ENCODE measurements at places on chromosomes 3 and 15. TPM values are rescaled to one million over a fixed set of nuclear protein-coding genes. Genes with fewer than 3 reads are reported as not detected.

Gene ECE2
- total RNA-seq, result not detected

GRCh38 chr3:11596387-11596786 lies 47.3 kb downstream of the VGLL4 start:
- H3K36me3 ChIP-seq, result peaks cover 70% of the 10 kb centered on the region
- H3K4me3 ChIP-seq, result no peak overlapping the region
- no peak overlapping the region for H3K27ac ChIP-seq
- no peak for DNase-seq
- no peaks in the 10 kb centered on the region for H3K27me3 ChIP-seq

DNA sequence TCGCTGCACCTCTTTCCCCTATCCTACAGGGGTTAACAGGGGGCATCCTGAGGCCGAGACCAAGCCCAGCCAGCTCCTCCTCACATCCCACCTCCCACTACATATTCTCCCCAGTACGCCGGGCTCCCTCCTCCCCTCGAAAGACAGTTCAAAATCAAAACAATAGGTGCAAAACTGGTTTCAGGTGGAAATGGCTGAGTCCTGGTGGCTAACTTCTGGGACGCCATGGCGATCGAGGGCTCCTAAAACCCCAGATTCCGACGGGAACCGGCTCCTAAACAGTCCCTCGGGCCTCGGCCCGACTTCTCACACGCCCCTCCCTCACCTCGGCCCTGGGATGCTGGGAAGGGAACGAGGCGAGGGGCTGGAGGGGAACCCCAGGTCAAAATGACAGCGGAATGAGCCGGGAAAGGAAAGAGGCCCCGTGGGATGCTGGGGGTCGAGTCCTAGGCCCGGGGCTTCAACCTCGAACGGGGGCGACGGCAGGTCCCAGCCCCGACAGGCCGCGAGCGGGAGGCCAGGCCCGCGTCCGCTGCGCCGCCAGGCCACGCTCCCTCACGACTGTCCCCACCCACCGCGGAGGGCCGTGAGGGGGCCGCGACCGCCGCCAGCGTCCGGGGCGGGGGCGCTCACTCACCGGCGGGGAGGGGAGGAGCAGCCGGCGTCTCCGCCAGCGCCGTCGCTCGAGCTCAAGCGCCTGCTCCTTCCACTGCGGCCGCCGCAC lies 492 bp downstream of the TMCC1 start:
- H3K27me3 ChIP-seq, result no peaks in the 10 kb centered on the region
- H3K27ac ChIP-seq, result peak overlapping the region; percentile 82
- H3K36me3 ChIP-seq, result peaks cover 12% of the 10 kb centered on the region

DNA sequence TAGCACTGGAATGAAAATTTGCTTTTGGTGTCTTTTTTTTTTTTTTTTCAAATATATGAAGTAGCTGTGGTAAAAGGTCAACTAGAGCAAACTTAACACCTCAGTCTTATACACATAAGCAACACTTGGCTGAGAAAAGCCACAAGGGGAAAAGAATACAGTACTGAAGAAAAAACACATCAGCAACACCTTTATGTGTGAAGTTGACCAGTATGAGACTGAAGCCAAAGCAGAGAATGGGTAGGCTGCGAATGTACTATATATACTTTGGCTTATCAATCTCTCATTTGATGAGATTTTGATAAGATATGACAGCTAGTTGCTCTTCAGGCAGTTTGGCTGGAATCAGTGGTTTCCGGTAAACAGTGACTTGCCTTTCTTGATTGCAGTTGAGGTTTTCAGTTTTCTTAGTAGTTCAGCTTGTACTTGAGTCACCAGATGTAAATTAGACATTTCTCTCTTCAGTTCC lies 22.0 kb upstream of the ZCWPW2 start:
- no peak overlapping the region for H3K4me3 ChIP-seq
- peaks cover 36% of the 10 kb centered on the region for H3K4me1 ChIP-seq
- H3K27ac ChIP-seq, result peak overlapping the region; percentile 69
- peak; percentile 43 for DNase-seq
- no peaks in the 10 kb centered on the region for H3K27me3 ChIP-seq

Gene MCTP2
- total RNA-seq, result 91.5 TPM

Gene IGSF10
- total RNA-seq, result not detected
